NCI-H1092 (cell line): ENCODE measurements at places on chromosomes 4 and X.

DNA sequence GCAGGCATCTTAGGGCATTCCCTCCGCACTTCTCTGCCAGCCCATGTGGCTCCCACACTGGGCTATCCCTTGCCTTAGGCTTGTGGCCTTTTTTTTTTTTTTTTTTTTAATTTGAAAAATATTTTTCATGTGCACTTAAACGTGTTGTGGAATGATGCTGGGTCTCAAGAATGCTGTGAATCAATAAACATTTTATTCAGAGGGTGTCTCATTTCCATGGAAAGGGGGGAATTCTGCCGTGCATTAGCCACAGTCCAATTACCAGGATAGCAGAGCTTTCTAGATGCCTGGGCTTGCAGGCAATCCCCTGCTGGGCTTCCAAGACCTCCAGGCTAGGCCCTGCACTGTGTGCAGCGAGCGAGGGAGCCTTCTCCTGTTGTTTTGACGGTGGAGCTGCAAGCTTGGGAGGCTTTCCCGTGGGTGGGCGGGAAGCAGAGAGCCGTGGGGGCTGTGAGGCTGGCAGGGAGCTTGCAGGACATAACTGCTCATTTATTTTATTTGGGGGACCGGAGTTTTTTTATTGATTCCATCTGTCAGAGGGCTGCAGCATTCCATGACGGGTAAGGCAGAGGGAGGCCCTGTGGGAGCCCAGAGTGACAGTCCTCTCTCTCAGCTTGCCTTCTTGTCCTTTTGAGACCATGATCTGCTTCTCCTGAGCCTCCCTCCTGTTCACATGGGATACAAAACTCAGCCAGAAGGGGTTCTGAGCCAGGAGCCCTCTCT lies 2.6 kb upstream of the CPZ start:
- no peak for DNase-seq

- no peak for DNase-seq
Observed at GRCh38 chr4:186820391-186820891, 96.8 kb upstream of the FAT1 start.

DNA sequence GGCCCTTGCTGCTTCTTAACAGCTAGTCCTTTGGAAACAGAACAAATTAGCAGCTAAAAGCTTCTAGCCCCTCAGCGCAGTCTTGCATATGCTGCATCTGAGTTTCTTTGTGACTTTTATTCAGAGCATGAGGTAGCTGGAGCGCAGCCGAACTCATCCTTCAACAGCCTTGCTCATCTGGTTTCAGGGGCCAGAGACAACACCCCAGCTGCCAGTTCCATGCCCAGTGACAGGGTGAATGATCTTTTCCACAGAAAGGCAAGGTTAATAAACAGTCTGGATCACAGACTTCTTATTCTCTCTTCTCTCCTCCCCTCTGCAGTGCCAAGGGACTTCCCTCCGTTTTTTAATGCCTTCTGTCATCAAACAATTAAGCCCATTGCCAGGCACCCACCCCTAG lies 216.6 kb upstream of the INTU start:
- no peak for DNase-seq

GRCh38 chr4:62627141-62627540 lies 1427.0 kb downstream of the ADGRL3 start:
- DNase-seq: no peak

DNA sequence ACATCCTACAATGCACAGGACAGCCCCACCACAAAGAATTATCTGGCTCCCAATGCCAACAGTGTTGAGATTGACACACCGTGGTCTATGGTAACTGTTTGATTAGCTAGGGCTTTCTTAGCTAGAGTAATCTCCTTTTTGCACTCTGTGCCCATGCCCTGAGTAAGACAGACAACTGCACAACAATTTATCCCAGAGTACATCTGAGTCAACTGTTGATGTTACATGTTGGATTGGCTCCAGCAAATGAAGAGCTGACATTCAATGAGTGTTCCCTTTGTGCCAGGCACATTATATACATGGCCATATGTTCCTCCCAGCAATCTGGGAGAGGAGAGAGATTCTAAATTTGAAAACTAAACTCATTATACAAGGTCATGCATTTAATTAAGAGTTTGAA lies 3.9 kb upstream of the FAM9C start:
- peak; percentile 1 for DNase-seq
